M059J (cell line): ENCODE measurements at places on chromosomes 2 and 18.

- DNase-seq = no peak
These were observed 272.9 kb upstream of the EPHA4 start for GRCh38 chr2:221845021-221845365.

DNA sequence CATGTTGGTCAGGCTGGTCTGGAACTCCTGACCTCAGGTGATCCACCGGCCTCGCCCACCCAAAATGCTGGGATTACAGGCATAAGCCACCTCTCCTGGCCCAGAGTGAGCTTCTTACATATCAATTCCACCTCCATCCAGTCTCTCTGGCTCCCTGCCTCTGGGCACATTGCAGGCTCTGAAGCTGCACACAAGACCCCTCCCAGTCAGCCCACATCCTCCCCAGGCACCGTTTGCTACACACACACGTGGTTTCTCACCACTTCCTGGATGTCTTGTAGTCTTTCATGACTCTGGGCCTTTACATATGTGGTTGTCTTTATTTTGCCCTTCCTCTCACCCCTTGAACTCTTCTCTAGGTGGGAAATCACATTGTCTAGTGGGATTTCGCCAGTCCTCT, 64.0 kb upstream of the CABLES1 start:
- peak; percentile 79 for DNase-seq

DNA sequence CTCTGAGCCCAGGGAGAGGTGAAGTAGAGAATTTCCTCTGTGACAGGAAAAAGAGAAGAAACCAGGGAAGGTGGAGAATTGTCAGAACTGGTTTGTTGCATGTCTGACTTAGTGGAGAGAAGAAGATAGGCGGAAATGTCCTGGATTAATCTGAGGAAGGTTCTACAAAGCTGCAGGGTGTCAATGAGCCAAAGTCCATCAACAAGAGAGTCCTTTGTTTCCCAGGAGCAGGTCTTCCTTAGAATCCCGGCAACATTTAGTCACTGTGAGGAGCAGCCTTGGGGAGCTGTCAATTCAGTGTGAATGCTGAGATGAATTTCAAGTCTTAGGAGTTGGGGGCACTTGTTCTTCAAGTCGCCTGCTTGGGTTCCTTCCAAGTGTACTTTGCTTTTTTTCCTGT, 88.4 kb upstream of the CELF4 start:
- no peak for DNase-seq

- no peak for DNase-seq
These were observed 107.1 kb upstream of the MAPRE2 start for GRCh38 chr18:34933909-34934661.

GRCh38 chr18:49862656-49863385, 49.5 kb upstream of the ACAA2 start:
- DNase-seq = no peak

- no peak for DNase-seq
These were observed 38.1 kb upstream of the OTX1 start for GRCh38 chr2:63012541-63012940.

DNA sequence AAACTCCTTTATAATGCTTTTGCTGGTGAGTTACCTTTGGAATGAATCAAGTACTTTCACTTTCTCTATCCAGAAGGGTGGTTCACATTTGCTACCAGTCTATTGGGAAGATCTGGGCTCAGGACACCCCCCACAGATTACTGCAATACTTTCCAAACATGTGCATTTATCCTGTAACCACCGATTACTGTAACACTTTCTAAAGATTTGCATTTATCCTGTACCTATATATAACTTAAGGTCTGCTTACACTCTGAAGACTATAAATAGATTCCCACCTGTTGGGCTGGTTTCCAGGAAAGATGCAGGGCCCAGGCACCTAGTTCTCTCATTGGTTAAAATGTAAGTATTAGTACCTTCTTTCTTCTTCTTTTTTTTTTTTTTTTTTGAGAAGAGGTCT, 113.0 kb upstream of the NEDD4L start:
- no peak for DNase-seq

DNA sequence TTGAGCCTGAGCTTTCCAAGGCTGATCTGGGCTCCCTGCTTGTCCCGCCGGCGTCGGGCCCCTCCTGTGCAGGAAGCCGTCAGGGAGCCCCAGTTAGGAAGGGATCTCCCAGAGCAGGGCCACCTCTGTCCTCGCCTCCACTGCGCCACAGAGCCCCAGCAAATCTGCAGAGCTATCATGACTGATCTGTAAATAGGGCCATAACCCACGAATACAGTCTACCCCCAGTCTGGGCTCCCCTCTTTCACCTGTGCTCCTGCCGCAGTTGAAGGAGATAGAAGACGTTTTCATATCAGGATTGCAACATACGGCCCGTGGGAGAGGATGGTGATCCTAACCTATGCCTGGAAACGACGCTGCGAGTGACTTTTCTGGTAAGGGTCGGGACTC, 138.7 kb downstream of the PTGR3 start:
- DNase-seq = no peak

- no peak for DNase-seq
These were observed 107.6 kb downstream of the SETBP1 start for GRCh38 chr18:44788334-44788733.

- DNase-seq = no peak
These were observed 34.6 kb downstream of the GREB1 start for GRCh38 chr2:11568436-11568835.

DNA sequence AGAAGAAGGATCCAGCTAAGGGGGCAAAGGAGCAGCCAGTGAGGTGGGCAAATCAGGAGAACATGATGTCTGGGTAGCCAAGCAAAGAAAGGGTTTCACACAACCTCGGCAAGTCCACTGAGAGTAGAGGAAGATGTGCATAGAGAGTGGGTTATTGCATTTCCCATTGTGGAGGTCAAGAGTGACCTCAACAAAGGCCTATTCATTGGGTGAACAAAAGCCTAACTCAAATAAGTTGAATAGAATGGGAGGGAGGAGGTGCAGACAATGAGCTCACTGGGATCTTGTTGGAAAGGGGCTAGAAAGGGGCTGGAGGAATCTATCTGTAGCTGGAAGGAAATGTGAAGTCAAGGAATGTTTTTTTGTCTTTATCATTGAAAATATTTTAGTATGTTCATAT, 14.0 kb upstream of the PDCL3 start:
- no peak for DNase-seq

- no peak for DNase-seq
These were observed 86.0 kb downstream of the RHOB start for GRCh38 chr2:20532634-20533437.

DNA sequence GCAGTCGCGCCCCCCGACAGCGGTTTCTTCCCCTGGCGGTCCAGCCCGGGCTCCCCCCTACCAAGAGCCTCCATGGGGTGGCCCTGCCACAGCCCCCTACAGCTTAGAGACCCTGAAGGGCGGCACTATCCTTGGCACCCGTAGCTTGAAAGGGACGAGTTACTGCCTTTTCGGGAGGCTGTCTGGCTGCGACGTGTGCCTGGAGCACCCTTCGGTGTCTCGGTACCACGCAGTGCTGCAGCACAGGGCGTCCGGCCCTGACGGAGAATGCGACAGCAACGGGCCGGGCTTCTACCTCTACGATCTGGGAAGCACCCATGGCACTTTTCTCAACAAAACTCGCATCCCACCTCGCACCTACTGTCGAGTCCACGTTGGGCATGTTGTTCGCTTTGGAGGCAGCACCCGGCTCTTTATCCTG, 475 bp downstream of the SLC4A1AP start:
- no peak for DNase-seq

DNA sequence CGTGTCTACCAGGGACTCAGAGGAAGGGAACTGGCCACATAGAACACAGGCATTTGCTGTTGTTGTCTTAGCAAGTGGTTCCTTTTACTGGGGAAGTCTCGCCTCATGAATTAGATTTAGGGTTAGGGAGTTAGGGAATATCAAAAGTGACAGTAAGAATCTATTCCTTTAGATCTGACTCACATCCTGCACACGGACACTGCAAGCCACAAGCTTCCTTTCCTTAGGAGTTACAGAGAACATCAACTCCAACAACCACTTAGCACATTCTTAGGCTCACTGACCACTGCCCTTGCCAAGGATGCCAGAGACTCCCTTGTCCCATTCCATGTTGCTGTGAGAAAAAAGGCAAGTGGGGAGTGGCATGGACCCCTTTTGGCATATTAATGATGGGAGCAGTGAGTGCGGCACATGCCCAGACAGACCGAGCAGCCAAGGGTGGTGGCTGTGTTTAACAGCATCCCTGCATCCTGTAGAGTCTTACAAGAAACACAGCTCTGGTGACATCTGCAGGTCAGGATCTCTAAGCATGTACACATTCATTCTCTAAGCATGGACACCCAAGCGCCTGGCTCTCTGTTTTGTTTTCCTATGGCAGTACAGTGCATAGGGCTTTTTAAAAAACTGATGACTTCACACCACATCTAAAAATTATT, 745.6 kb upstream of the RAB6C start:
- no peak for DNase-seq

- no peak for DNase-seq
These were observed 337.4 kb upstream of the ID2 start for GRCh38 chr2:8344144-8345097.

DNA sequence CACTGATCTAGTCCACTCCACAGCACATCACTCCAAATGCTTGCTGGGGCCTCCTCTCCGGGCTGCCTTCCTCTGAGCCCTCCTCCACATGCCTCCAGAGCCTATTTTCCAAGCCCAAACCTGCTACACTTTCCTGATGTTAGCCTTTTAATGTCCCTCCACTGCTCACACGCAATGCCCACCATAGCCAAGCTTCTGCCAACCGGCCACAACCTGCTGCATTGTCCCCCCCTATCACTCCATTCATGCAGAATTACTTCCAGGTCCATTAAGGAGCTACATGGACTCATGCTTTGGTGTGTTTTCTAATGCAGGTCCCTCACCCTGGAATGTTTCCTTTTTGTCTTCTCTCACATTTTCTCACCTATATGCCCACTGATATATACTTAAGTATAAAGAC, 129.3 kb downstream of the MARCHF4 start:
- no peak for DNase-seq

GRCh38 chr2:220499225-220499624, 871.8 kb downstream of the SLC4A3 start:
- peak; percentile 84 for DNase-seq

DNA sequence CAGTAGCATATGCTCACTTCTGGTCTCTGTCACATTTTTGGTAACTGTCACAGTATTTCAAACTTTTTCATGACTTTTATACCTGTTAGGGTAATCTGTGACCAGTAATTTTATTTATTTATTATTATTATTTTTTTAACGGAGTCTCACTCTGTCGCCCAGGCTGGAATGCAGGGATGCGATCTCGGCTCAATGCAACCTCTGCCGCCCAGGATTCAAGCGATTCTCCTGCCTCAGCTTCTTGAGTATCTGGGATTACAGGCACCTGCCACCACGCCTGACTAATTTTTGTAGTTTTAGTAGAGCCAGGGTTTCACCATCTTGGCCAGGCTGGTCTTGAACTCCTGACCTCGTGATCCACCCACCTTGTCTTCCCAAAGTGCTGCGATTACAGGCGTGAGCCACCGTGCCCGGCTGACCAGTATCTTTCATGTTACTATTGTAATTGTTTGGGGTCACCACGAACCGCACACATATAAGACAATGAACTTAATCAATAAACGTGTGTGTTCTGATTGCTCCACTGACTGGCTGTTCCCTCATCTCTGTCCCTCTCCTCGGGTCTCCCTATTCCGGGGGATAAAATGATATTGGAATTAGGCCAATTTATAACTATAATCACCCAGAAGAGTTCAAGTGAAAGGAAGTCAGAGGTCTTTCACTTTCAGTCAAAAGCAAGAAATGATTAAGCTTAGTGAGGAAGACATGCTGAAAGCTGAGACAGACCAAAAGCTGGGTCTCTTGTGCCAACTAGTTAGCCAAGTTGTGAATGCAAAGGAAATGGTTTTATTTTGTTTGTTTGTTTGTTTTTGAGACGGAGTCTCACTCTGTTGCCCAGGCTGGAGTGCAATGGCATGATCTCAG, 22.9 kb downstream of the TGIF1 start:
- no peak for DNase-seq

- DNase-seq = no peak
These were observed 30.6 kb downstream of the ITSN2 start for GRCh38 chr2:24329700-24330099.

DNA sequence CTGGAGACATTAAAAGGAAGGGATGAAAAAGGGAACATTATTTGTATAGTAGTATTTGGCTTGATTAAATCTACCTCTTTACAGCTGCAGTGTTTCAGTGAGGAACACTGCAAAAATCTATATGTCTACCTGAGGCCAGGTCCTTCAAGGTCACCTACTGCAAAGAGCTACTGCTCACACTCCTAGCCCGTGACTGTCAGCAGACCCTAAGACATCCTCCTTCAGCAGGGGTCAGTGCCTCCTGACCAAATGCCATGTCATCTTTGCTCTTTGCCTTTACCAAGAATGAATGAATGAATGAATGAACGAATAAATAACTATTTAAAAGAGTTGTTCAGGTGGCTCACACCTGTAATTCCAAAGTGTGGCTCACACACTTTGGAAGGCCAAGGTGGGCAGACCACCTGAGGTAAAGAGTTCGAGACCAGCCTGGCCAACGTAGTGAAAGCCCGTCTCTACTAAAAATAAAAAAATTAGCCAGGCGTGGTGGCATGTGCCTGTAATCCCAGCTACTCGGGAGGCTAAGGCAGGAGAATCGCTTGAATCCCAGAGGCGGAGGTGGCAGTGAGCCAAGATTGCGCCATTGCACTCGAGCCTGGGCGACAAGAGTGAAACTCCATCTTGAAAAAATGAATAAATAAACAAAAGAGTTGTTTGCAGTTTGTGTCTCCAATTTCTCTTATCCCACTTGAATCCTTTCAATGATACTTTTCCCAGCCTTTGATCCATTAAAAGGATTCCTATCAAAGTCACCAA, 84.3 kb upstream of the GRB14 start:
- no peak for DNase-seq

- no peak for DNase-seq
These were observed 40.1 kb downstream of the AGPS start for GRCh38 chr2:177432703-177433102.

DNA sequence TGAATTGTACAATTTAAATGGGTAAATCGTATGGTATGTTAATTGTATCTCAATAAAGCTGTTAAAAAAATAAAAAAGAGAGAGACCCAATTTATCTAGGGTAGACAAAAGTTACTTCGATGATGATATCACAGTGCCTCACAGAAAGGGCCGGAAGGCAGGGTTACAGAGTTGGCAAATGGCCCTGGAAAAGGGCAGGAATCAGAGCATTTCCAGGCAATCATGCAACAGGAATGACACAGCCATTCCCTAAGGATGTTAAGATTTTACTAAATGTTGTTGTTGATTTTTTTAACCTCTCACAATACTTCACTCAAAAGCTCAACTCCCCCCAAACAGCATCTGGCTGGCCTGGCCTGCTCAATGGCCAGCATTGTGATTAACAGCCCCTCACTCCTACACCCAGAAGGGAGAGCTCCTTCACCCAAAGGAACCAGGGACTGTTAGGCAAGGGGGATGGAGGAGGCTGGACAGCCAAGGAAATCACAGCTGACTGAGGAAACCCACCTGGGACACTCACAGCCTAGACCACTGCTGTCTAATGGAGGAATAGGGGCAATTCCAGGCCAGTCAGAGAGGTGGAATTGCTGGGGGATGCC, 7.7 kb upstream of the SP100 start:
- DNase-seq = peak; percentile 86

DNA sequence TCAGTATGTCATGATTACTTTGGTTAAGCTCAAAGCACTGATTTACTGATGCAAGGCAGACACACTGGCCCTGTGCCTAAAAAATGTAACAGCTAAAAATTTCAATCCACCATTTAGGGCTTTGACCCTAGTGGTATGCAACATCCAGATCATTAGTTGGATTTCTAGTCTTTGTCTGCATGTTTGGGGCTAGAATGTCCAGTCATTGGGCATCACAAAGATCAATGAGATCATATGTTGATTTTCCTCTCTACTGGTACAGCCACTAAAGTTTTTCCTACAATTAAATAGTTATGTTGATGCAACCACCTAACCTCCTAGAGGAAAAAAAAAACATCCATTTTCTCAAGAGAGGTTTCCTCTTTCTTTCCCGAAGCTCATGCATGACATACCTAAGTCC, 53.4 kb upstream of the REV1 start:
- DNase-seq = no peak
